ENCODE measurements at places on chromosomes 6 and 20.

DNA sequence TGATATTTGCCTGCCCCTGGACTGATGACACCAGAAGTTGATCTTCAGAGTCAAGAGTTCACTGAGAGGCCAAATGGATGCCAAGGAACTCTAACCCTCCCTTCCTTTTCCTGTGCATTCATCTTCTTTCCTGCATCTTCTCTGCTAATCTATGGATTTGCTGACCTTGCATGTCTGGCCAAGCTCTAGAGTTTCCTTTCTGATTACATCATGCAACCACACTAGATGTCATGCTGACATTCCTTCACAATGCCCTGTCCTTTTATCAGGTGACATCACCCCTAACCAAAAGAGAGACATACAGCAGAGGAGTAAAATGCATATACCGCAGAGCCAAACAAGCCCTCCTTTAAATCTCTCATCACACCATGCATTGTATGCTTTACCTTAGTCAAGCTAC, 487.6 kb downstream of the TFAP2A start:
- no peak for DNase-seq

- no peak for DNase-seq
Measured at GRCh38 chr20:50133474-50134217, 19.9 kb downstream of the PEDS1 start.

GRCh38 chr20:2446845-2447244, 23.7 kb downstream of the SNRPB start:
- no peak for DNase-seq

DNA sequence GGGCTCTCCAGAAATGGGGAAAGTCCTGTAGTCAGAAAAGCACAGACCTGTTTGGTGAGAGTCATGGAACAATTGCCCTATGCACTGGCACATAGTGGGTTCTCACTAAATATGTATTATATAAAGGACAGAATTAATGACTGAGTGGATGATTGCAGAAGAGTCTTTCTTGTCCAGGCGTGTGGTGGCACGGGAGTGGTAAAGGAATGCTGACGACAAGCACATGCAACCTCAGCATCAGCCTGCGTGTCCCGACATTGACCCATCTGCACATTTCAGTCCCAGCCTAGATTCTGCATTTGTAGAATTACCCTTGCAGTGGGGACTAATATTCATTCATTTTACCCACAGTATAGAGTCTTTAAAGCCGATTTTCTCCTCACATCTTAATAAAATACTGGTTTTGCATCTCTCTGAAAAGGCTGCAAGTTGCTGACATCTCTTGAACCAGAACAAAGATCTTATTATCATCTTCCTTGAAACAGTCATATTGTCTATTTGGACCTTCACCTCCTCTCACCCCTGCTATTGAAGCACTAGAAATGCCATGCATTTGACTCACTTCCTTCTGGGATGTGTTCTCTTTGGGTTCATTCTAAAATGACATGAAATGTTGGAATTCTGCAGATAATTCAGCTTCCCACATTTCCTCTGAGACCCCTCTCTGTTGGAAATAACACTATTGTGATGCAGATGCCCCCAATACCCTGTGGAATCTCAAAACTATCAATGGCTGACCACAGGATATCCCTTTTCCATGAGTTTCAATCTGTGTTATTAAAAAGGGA, 883.6 kb upstream of the FLRT3 start:
- DNase-seq = no peak

DNA sequence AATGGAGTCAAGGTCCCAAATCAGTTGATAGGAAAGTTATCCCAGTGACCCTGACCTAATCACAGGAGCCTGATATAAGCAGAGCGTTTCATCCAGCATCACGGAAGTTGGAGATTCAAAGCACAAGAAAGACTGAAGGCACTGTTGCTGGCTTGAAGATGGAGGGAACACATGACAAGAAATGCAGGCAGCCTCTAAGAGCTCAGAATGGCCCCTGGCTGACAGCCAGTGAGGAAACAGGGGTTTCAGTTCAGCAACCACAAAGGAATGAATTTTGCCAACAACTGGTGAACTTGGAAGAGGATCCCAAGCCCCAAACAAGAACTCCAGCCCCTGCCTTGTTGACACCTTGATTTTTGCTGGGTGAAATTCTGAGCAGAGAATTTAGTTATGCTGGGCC, 778.5 kb downstream of the MAFB start:
- no peak for DNase-seq

GRCh38 chr6:41651246-41651961, 13.1 kb downstream of the MDFI start:
- no peak for DNase-seq

- peak; percentile 91 for DNase-seq
Measured at GRCh38 chr6:22471132-22471690, 98.2 kb upstream of the HDGFL1 start.

- no peak for DNase-seq
Measured at GRCh38 chr6:111774346-111774703, 98.9 kb downstream of the FYN start.

DNA sequence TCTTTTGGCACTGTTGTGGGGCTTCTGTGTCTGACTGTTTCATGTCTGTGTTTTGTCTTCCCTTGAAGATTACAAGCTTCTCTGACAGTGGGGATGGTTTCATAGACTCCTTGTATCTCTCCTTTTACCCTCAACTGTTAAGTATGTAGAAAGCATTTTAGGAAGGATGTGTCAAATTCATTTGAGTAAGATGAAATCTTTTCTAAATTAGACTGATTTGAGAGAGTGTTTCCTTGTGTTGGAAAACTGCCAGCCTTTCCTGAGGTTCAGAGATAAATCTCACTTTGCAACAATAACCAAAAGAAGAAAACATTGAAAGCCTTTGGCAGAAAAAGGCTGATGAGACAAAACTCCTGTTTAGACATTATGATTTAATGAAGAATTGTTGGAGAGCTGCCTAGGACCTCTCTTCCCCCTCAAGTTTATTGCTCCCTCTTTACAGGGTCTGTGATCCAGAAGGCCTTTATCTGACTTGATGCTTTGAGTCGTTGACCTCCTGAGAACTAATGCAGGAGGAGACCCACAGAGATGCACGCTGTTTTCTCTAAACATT, 68.3 kb downstream of the ANKS1A start:
- no peak for DNase-seq

- no peak for DNase-seq
Measured at GRCh38 chr6:128567029-128567428, 46.6 kb upstream of the PTPRK start.

GRCh38 chr6:157715728-157716164, 107.3 kb upstream of the SNX9 start:
- DNase-seq = no peak

DNA sequence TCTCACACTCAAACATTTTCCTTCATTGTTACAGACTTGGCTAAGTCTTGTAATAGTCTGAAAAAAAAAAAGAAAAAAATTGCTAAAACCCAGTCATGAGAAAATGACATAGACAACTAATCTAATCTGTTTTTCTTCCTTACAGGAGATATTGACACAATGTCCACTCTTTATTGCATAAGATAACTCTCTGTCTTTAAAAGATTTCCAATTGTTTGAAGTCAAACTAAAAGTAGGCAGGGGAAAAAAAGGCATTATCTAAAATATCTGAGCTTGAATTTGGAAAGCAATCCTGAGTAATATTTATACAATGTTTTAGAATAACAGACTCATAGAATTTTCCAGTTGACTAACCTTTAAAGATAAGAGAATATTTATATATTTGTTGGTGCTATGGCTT, 233.0 kb upstream of the CEP162 start:
- DNase-seq = no peak

DNA sequence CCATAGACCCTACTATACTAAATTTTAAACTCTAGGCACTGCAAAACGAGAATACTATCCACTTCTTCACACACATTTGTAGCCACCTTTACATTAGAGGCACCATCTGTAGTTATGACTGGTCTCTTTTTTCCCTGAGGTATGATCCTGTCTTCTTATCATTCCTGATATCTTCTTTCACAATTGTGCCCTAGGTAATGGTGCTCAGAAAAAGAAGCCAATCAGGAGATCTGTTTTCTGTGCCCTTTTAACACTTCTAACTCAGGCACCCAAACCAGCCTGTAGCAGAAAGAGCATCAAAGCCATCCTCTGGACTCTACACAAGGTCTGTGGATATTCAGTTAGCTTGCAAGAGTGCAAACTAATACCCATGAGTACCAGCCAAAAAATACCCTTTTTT, 149.7 kb upstream of the SGK1 start:
- no peak for DNase-seq

GRCh38 chr6:33450434-33450833, 3.9 kb upstream of the ZBTB9 start:
- no peak for DNase-seq

GRCh38 chr6:40172272-40172671, 238.0 kb upstream of the MOCS1 start:
- no peak for DNase-seq

- DNase-seq = no peak
Measured at GRCh38 chr20:59468831-59469230, 135.5 kb upstream of the PHACTR3 start.

DNA sequence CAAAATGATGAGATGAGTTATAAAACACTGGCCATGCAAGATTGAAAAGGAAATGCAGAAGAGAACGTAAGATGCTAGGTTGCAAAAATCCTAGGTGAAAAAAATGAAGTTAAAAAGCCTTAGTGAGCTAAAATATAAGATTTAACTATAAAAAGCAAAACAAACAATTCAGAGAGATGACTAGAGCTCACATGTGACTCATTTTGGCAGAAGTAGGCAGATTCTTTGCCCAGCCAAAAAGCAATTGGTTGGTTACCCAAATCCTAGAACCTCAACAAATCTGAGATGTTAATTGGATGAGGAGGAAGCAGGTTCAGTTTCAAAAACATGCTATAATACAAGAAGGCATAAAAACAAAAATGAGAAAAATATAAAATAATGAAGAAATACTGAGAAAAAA, 249.1 kb downstream of the OGFRL1 start:
- no peak for DNase-seq

DNA sequence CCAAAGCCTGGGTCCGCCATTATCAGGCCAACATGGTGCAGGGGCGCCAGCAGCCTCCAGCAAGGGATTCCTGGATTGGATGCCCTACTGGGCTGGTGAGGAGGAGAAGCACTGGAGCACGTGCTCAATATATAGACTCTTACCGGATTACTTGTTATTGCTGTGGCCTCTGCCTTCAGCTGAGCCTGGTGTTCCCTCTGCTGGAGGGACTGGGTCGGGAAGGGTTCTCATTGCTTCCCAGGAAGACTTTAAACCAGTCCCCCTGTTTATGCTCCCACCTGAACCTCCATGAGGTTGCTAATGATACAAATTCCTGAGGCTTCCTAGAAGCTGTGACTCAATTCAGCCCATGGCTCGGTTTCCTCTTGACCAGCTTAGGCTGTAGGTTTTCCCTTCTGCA, 186.7 kb upstream of the ARID1B start:
- no peak for DNase-seq

GRCh38 chr6:137765059-137765458, 102.0 kb upstream of the TNFAIP3 start:
- no peak for DNase-seq

DNA sequence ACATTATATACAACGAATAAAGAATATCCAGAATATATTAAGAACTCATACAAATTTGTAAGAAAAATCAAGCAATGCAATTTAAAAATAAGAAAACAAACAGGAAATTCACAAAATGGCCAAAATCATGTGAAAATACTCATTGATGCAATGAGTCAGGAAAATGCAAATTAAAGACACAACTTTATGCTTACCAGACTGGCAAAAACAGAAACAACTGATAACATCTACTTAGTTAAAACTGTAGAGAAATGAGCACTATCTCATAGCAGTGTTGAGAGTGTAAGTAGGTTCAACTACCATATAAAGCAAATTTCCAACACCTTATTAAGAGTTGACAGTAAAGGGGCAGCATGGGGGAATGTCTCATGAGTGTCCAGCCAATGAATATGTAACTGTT, 62.3 kb downstream of the SYCP2 start:
- no peak for DNase-seq

DNA sequence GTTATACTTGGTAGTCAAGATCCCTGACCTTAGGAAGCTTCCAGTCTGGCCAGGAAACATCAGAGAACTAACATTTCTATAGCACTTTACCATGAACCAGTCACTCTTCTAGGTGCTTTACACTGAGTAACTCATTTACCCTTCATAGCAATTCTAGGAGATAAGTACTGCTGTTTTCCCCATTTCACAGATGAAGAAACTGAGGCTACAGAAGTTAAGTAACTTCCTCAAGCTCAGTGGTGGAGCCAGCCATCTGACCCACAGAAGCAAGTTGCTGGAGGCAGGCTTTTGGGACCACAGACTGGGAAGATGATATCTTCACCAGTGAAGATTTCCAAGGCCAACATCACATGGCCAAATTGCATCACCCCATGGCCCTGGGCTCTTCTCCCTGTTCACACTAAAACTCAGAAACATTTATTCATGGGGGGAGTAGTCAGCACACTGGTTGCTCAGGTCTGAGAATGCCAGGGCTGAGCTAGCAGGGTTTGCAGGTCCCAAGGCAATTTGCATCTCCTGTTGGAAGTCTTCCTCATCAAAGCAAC, 70.3 kb downstream of the UNC5CL start:
- no peak for DNase-seq

GRCh38 chr6:21808045-21808470, 214.5 kb downstream of the SOX4 start:
- no peak for DNase-seq

GRCh38 chr20:840858-841567, 7.5 kb downstream of the FAM110A start:
- no peak for DNase-seq

DNA sequence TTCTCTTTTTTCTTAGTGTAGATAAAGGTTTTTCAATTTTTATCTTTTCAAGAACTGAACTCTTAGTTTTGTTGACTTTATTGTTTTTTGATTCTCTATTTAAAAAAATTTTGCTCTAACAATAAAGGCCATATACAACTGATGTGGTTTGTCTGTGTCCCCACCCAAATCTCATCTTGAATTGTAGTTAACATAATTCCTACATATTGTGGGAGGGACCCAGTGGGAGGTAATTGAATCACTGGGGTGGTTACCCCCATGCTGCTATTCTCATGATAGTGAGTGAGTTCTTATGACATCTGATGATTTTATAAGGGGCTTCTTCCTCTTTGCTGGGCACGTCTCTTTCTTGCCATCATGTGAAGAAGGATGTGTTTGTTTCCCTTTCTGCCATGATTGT, 199.8 kb downstream of the DHX35 start:
- DNase-seq = no peak

DNA sequence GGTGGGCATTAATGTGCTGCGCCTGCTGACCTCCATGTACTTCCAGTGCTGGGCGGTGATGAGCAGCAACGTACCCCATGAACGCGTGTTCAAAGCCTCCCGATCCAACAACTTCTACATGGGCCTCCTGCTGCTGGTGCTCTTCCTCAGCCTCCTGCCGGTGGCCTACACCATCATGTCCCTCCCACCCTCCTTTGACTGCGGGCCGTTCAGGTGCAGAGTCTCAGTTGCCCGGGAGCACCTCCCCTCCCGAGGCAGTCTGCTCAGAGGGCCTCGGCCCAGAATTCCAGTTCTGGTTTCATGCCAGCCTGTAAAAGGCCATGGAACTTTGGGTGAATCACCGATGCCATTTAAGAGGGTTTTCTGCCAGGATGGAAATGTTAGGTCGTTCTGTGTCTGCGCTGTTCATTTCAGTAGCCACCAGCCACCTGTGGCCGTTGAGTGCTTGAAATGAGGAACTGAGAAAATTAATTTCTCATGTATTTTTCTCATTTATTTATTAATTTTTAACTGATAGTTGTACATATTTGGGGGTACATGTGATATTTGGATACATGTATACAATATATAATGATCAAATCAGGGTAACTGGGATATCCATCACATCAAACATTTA, 35.2 kb upstream of the NOP56 start:
- DNase-seq = no peak
